ENCODE measurements at places on chromosomes 5 and 9.

DNA sequence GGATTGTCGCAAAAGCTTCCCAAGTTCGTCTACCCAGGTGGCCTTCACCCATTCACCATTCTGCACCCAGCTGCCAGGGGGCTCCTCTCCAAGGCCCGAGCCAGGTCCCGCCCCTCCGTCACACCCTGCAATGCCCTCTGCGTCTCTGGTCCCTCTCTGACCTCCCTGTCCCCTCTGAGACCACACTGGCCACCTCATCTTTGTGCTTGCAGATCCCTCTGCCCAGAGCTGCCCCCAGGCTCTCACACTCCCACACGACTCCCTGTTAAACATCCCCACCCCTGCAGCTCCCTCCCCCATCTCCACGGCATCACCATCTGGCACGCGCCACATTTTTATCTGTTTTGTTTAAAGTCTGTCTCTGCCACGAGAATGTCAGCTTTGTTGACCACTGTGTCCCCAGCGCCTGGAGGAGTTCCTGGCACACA lies 243.6 kb downstream of the PBX3 start:
- no peak for DNase-seq

DNA sequence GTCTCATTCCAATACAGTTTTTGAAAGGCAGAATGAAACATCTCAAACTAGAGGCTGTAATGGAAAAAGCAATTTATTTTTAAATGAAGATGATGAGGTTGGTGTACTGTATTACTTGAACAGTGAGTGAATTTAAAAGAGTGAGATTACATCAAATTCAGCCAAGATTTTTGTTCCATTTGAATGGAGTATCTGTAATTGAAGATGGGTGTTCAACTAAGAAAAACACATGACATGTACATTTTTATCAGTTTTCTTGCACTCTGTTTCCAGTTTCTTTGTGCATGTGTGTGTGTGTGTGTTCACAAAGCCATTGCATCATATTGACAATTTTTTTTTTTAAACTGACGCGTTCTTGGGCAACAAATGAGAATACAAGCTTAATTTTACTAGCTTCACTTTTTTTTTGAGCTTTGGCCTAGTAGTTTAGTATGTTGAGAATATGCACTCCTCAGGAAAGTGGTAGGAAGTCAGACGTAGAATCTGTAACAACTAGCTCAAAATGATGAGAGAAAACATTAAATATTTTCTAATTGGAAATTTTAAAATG lies 243.5 kb downstream of the MAST4 start:
- no peak for DNase-seq

DNA sequence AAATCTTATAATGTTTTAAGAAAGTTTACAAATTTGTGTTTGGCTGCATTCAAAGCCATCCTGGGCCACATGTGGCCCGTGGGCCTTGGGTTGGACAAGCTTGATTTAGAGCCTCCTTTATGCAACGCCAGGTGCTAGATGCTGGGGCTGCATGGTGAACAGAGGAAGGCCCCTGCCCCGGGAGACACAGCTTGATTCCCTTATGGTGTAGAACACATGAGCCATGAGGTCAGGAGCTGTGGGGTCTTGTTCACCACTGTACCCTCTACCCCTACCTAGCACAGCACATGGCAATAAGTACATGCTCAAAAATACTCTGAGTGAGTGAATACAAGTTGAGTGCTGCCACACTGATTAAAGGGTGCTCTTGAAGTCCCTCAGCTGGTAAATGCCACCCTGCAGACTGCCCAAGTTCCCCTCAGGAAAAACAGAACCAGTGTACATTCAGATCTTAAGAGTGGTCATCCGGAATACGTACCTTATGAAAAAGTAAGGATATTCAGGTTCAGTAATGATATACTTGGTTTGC lies 71.9 kb downstream of the ARRDC3 start:
- no peak for DNase-seq

DNA sequence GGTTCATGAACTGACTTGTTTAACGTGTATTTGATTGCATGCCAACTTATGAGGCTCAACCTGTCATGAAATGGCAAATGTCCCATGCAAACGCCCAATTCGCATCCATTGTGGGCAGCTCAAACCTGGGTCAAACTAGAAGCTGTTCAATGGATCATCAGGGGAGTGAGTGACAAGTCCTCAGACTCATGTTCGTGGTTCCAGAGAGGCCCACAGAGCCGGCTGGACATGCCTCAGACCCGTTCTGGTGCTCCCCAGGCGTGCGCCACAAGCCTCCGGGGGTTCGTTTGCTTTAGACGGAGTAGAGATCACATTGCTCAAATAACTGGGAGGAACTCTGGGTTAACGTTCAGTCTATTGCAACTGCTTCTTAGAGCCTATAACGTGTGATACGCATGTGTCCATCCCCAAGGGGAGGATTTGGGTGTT lies 15.0 kb downstream of the GFI1B start:
- DNase-seq: no peak

- no peak for DNase-seq
These were observed 595.7 kb downstream of the EFNA5 start for GRCh38 chr5:107074996-107075395.

DNA sequence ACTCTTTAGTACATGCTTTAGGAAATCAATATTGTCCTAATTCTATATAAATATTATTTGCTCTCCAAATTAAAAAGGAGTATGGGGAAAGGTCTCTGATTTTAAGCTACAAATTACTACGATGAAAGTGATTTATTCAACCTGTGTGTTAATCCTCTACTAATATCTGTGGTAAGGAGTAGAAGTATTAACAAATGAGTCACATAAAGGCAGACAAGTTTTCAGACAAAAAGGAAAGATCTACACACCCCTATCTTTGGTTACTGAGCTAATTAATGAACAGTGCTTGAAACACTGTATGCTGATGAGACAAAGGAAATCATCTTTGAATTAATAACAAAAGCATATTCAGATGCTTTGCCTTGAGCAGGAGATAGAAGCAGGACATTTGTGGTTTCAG lies 15.9 kb downstream of the LOX start:
- no peak for DNase-seq

- DNase-seq: no peak
These were observed 136.5 kb upstream of the LIFR start for GRCh38 chr5:38692781-38693527.

GRCh38 chr5:167639766-167640165 lies 651.7 kb upstream of the WWC1 start:
- no peak for DNase-seq

- DNase-seq: no peak
These were observed 114.1 kb downstream of the CDK5RAP2 start for GRCh38 chr9:120465685-120466407.

DNA sequence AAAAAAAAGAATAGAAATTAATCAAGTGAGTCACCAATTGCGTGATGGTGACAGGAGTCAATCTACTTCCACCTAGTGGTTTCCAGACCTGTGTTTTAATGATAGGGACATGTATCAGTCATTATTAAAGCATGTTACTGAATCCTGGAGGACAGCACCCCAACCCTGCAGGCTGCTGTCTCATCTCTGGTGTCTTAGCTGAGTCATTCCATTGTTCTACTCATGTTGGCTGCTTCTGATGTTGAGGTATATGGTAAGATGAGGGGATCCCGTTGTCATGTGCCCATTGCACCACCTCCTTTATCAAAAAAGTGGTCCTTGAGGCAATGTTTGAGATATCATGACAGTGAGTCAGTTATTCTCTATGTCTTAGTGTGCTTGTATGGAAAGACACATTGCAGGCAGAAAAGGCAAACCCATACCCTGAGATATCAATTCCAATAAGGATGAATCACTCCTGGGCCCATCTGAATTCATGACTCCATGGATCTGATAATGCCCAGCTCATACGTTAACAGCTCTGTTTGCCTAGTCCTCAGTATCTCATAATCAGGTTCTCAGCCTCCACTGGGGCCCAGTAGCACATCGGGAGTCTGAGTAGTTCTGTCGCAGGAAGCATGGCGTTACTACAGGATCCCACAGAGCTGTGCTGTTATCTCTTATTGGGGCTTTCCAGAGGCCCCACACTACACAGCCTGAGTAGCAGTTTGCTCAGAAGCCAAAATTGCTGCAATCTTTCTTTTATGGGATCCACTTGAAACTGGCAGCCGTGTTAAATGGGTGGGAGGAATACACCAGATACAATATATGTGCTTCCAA lies 31.2 kb downstream of the HMGCS1 start:
- DNase-seq: no peak

- DNase-seq: no peak
These were observed 50.2 kb upstream of the LMX1B start for GRCh38 chr9:126563556-126563955.

DNA sequence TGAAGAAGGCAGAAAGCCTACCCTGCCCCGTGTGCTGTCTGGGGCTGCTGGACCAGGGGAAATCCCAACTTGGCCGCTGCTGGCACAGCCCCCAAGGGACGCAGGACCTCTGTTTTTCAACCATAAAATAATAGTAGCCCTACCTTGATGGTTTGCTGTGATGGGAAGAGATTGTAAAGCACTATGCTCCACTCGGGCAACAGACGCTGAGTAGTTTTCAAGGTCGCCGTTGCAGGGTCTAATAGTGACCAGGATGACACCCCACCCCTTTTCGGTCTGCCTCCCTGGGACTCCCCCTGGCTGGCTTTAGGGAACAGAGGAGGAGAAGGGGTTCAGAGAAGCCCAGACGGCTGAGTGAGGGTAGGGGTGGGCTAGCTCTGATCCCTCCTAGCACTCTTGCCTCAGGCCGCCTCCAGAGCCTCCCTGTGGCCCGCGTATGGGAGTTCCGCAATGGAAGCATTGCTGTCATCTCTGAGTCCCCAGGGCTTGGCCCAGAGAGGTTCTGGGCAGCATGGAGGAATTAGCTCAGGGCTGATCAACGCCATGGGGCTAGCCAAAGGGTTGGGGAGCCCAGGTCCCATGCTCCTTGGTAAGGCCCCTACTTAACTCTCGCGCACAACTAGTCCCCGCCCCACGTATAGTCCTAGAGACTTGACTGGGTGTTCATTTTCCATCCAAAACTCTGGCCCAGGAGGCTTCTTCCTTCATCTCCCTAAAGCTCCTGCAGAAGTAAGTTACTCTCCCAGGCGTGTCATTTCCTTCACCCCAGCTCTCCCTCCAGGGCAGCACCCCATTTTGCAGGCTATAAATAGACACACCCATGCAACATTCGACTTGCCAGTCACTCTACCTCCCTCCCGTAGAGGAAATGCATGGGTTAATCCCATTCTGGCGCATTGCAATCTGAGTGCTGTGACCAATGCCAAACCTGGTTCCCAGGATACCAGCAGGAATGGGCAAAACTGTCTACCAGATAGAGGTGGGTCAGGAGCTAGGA lies 1.1 kb upstream of the IRF1 start:
- DNase-seq: peak; percentile 37

- DNase-seq: no peak
These were observed 37.4 kb downstream of the PIK3R1 start for GRCh38 chr5:68252673-68253623.

DNA sequence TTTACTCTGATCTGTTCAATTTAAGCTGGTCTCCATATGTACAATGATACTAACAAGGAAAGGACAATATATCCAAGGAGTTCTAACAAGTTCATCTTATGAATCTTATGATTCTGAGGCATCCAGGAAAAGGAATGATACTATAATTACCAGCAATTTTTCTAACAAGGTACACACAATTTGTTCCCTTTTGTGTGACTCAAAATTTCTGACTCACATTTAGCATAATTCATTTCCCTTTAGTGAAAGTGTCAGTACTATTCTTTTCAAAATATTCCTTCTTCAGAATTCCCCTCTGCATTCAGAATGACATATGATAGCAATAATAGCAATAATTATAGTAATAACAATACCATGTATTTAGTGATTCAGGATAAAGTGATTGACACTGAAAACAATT lies 594.8 kb downstream of the DMRTA1 start:
- no peak for DNase-seq

DNA sequence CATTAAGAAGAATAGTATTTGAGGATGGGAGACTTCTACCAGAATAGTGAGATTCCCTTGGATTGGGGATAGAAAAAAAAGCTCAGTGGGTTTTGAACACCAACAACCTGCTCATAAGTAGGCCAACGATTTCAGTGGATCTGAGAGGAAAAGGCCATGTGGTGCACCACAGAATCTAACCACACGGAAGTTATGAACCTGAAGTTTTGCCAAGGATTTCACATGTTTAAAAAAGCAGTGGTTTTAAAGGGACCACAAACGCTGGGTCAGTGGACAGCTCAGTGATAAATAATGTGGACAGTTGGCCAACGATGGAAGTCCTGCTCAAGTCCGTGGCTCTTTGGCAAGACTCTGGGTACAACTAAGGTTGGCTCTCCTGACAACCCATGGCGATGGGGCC lies 107.2 kb upstream of the TXNDC8 start:
- no peak for DNase-seq

GRCh38 chr5:106376522-106376921 lies 1294.2 kb downstream of the EFNA5 start:
- no peak for DNase-seq

GRCh38 chr5:131983244-131983771 lies 28.1 kb downstream of the ACSL6 start:
- no peak for DNase-seq

DNA sequence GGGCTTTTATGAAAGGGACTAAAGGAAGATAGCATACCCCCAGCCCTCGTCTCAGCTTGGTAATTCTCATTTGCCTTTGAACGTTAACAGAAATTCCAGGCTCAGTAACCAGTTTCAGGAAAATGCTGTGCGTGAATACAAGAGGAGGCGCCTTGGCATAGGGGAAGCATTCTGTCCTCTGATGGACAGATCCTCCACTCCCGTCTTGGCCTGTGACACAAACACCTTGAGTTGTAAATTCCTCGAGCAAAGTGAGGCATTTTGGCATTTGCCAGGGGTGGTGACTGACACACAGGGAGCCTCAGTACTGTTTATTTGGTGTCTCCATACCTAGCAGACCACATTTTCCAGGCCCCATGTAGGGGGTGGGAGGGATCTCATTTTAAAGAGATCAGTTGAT lies 44.8 kb downstream of the APTX start:
- DNase-seq: no peak

DNA sequence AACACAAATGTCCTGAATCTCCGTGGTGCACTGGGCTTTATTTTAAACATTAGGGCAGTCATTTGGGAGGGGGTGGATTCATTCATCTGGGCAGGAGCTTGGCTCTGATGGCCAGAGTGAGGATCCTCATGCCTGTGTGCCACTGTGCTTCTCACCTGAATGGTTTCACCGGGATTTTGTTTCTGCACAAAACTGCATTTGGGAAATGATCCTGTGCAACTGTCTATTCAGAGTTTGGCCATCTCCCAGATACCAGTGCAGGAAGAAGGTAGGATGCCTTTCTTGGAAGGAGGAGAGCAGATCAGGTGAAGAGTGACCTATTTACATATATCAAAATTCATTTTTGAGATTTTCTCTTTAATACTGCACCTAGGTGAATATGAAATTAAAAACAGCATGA lies 514.4 kb upstream of the SEMA6A start:
- DNase-seq: no peak

- no peak for DNase-seq
These were observed 19.6 kb downstream of the ITGA2 start for GRCh38 chr5:53008751-53009150.

GRCh38 chr9:126625329-126626126 lies 11.8 kb downstream of the LMX1B start:
- no peak for DNase-seq

DNA sequence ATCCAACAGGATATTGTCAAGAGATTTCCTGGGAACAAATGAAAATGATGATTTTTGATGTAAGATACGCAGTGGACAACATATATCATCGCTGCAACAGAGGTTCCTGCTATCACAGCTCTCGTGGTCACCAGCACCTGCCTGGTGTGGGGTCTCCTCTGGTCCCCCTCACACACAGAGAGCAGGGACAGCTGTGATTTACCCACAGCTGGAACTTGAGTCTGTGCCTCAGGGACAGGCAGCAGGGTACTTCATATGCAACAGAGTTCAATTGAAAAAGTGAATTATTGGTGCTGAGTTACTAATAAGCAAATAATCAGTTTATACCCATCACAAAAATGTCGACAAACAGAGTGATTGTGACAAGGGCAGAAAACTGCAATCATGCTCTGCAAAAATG lies 93.4 kb downstream of the LMX1B start:
- no peak for DNase-seq
